ENCODE measurements at places on chromosomes 3 and 15. TPM values are rescaled to one million over a fixed set of nuclear protein-coding genes. Genes with fewer than 3 reads are reported as not detected.

DNA sequence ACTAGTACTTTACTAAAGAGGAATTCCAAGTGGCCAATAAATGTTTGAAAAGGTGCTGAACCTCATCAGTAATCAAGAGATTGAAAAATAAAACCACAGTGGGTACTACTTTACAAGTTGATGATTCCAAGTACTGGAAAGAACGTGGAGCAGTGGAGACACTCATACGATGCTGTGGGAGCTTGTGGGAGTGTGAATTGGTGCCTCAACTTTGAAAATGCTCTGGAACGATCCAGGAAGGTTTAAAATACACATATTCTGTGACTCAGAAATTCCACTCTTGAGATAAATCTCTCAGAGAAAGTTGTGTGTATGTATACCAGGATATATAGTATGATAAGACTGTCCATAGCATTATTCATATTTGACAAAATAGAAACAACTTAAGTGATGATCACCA, 9.3 kb downstream of the LRCH3 start:
- no peaks in the 10 kb centered on the region for H3K27me3 ChIP-seq
- peaks cover 6% of the 10 kb centered on the region for H3K4me1 ChIP-seq
- H3K36me3 ChIP-seq, result no peaks in the 10 kb centered on the region
- H3K27ac ChIP-seq, result no peak overlapping the region

DNA sequence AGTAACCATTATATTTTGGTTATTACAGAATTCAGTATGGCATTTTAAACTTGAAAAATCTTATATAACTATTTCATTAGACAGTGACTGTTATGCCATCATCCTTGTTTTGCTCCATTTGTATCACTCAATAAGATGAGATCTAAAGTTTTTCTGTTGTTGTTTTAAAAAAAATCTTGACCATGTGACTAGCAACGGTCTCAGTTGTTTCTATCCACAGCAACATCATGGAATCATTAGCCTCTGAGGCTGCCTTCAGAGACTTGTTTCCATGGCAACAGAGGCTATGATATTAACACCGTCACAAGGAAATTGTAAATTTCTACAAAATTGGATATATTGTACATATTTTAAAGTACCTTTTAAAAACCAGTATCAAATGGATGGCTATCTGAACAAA, 129.8 kb downstream of the DLG1 start:
- H3K4me3 ChIP-seq, result no peak overlapping the region
- H3K36me3 ChIP-seq, result no peaks in the 10 kb centered on the region
- DNase-seq, result no peak
- H3K27ac ChIP-seq, result no peak overlapping the region

STAB1 gene
- 339 TPM for total RNA-seq

DNA sequence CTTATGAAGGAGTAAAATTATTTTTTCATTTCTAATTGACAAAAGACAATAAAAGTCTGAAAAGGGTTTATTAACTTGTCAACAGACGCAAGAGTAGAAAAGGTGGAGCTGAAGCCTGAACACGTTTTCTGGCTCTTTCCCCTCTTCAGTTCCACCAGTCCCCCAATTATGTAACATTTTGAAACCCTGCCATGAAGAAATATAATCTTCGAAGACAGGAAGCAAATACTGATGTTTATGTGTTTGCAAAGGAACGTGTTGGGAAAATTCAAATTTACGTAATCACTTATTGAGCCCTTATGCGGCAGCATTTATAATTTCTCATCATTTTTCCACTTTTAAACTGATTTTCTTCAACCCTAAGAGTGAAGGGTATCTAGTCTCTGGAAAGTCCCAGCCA, 767 bp downstream of the AP3S2 start:
- peaks cover 3% of the 10 kb centered on the region for H3K36me3 ChIP-seq
- no peak overlapping the region for H3K27ac ChIP-seq
- no peaks in the 10 kb centered on the region for H3K4me1 ChIP-seq
- peak overlapping the region; percentile 52 for H3K4me3 ChIP-seq
- H3K27me3 ChIP-seq, result no peaks in the 10 kb centered on the region
- no peak for DNase-seq

TJP1 gene
- total RNA-seq, result 120 TPM

DNA sequence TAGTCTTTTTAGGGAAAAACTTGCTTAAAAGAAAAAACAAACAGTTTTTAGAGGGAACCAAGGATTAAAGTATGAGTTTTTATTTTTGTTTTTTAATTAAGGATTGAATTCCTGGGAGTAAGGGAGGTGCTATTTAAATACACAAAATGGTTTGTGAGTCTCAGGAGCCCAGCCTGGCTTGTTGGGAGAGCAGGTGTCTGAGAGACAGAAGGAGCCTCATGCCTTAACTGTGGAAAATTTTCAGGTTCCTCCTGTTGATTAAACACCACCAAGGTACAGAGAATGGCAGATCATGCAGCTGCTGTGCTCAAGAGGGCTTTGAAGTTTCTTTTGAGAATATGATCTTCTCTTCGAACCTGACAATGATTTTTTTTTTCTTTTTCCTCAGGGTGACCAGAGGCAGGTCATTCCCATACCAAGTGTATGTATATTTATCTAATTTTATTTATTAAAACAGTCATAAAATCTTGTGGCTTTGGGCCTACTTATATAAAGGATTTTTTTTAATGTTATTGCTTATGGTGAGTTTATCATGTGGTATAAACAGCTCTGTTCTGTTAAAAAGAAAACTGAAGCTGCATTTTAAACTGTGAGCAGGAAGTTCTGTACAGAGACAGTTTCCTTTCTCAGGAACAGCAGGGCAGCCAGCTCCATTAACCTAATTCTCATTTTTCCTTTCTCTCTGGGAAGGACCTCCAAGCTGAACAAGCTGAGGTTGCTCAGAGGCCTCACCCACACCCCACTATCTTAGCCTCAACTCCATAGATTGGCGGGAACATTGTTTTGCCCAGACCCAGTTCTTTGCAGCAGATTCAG, 33.7 kb upstream of the VILL start:
- peaks cover 2% of the 10 kb centered on the region for H3K4me1 ChIP-seq
- H3K36me3 ChIP-seq, result no peaks in the 10 kb centered on the region
- H3K27ac ChIP-seq, result peak overlapping the region; percentile 84
- DNase-seq, result no peak
- H3K27me3 ChIP-seq, result no peaks in the 10 kb centered on the region

DNA sequence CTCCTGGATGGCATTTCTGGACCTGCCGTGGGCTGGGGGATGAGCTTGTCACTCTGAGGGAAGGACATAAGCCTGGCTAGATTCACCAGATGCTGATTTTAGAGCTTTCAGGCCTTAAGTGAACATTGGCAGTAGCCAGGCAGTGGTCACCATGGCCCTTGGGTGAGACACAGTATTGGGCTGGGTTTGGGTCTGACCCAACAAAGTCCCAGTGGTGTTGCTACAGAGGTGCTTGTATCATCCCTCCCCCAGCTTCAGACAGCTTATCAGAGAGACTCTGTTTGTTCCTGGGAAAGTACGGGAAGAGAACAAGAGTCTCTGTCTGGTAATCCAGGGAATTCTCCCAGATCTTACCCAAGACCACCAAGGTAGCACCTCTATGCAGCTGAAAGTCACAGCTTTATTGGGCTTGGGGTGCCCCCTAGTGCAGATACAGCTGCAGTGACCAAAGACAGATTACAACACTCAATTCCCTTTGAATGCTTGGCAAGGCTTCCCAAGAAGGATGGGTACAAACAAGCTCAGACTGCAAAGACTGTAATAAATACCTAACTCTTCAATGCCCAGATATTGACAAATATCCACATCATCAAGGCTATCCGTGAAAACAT, 9.8 kb upstream of the RUVBL1 start:
- no peak overlapping the region for H3K4me3 ChIP-seq
- H3K27me3 ChIP-seq, result no peaks in the 10 kb centered on the region
- H3K27ac ChIP-seq, result no peak overlapping the region

- no peaks in the 10 kb centered on the region for H3K27me3 ChIP-seq
- H3K36me3 ChIP-seq, result peaks cover 2% of the 10 kb centered on the region
- no peaks in the 10 kb centered on the region for H3K4me1 ChIP-seq
- H3K27ac ChIP-seq, result no peak overlapping the region
These were observed 63.5 kb downstream of the SLC49A4 start for GRCh38 chr3:122858373-122858772.

DNA sequence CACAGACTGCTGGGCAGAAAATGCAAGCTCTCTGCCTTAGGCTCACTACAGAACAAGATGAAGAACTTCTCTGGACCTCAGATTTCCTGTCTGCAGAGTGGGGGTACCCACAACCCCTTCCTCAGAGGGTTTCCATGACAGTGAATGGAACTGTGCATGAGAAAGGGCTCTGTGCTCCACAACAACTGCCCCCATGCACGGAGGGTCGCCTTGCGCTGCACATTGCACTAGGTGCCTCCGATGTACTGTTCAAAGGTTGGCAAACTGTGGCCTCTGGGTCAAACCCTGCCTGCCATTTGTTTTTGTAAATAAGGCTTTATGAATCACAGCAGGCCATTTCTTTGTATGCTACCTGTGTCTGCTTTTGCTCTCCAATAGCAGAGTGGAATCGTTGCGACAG, 172.0 kb downstream of the RAB11A start:
- H3K4me3 ChIP-seq, result no peak overlapping the region
- no peaks in the 10 kb centered on the region for H3K27me3 ChIP-seq
- no peaks in the 10 kb centered on the region for H3K36me3 ChIP-seq
- DNase-seq, result no peak
- no peaks in the 10 kb centered on the region for H3K4me1 ChIP-seq

DNA sequence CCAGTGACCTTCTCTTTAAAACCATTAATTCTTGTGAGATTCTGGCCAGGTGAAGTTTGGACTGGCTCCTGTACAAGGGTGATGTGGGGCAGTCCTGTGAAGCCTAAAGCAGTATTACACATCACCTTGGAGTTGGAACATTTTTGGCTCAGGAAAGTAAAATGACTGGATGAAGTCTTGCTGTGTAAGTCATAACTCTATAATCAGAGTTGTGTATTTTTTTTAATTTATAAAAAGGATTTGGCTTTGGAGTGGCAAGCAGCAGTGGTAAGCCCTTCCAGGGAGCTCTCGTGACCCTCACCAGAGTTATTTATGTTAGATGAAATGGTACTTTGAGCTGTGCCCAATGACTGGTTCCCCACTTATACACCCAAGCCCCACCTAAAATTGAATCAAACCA, 331.2 kb upstream of the DCBLD2 start:
- H3K27ac ChIP-seq, result peak overlapping the region; percentile 52
- H3K27me3 ChIP-seq, result no peaks in the 10 kb centered on the region
- DNase-seq, result no peak
- no peaks in the 10 kb centered on the region for H3K36me3 ChIP-seq

SEC22A gene
- 17.3 TPM for total RNA-seq

GRK7 gene
- 0.23 TPM for total RNA-seq

DNA sequence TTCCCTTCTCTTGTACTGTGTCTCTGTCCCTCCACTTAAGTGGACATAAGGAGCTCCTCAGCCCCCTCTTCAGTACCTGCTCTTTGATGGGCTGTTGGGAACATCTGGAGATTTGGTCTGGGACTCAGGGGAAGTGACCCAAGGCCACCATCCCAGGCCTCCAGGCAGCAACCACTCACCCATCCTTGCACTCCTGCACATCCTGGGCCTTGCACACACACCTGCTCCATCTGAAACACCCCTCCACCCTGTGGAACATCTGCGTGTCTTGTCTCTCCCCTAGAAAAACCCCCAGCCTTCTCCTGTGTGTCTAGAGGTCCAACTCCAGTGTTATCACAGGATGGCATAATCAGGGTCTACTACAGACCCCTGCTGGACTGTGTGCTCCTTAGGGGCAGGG, 74.3 kb downstream of the ABTB1 start:
- H3K4me1 ChIP-seq, result peaks cover 11% of the 10 kb centered on the region
- H3K36me3 ChIP-seq, result no peaks in the 10 kb centered on the region
- H3K27me3 ChIP-seq, result no peaks in the 10 kb centered on the region
- no peak overlapping the region for H3K4me3 ChIP-seq
- no peak overlapping the region for H3K27ac ChIP-seq

CMTM8 gene
- total RNA-seq, result 2.9 TPM

DISP2 gene
- total RNA-seq, result 0.60 TPM

GRCh38 chr3:42174679-42175385, 83.7 kb downstream of the TRAK1 start:
- H3K27me3 ChIP-seq, result no peaks in the 10 kb centered on the region
- no peak overlapping the region for H3K27ac ChIP-seq
- H3K36me3 ChIP-seq, result no peaks in the 10 kb centered on the region
- no peak for DNase-seq

DNA sequence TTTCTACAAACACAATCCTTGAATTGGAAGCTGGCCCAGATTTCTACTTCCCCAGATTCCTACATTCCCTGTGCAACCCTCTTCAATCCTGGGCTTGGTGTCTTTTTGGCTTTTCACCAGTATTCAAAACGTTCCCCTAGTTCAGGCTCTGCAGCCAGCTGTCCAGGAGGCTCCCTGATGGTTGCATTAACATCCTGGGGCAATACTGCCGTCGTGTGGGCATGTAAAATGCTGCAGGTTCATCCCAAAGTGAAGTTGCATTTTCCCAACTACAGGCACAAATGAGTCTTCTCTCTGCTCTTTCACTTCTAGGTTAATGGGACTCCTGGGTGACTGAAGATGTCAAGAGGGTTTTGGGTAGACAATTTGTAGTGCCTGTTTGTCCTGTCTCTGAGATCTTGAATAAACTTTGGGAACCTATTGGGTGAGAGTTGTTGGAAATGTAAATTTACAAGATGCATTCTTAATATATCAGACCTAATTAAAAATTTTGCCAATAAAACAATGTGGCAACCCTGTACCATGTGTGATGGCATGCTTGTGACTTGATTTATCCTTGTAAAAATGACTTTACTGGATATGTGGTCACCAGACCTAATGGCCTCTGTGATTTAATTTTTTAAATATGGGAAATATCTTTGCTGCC, 28.6 kb downstream of the SOX14 start:
- H3K4me1 ChIP-seq, result no peaks in the 10 kb centered on the region
- no peaks in the 10 kb centered on the region for H3K36me3 ChIP-seq
- H3K27ac ChIP-seq, result no peak overlapping the region
- H3K4me3 ChIP-seq, result no peak overlapping the region
- DNase-seq, result no peak

GRCh38 chr3:158847452-158847821, 45.6 kb downstream of the MFSD1 start:
- H3K27me3 ChIP-seq, result no peaks in the 10 kb centered on the region
- no peak for DNase-seq
- no peak overlapping the region for H3K27ac ChIP-seq
- no peak overlapping the region for H3K4me3 ChIP-seq

GRCh38 chr3:8557298-8557697, 55.7 kb downstream of the LMCD1 start:
- H3K27me3 ChIP-seq, result no peaks in the 10 kb centered on the region
- DNase-seq, result no peak
- H3K36me3 ChIP-seq, result peaks cover 10% of the 10 kb centered on the region
- H3K4me3 ChIP-seq, result no peak overlapping the region
- peaks cover 7% of the 10 kb centered on the region for H3K4me1 ChIP-seq
- H3K27ac ChIP-seq, result peak overlapping the region; percentile 47

RBP2 gene
- total RNA-seq, result not detected

DNA sequence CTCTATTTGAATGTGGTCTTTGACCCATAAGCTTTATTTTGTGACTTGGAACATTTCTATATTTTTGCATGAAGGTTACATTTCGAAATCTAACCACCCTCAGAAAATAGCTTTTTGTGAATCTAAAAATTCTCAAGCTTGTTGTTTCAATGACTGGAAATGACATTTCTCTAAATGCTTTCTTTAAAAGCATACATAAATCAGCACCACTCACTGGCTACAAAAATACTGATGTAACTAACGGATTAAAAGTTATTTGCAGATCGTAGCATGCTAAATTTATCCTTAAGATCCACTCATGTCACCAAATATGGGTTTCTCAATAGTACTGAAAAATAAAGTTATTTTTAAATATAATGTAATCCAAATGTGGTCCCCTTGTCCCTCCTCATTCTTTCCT, 55.2 kb upstream of the ACAN start:
- no peak for DNase-seq
- H3K27me3 ChIP-seq, result no peaks in the 10 kb centered on the region
- H3K4me3 ChIP-seq, result no peak overlapping the region
- no peaks in the 10 kb centered on the region for H3K36me3 ChIP-seq
